ENCODE measurements at places on chromosomes 16 and 17.
A peak's percentile ranks its signal among the peaks of the same experiment; 100 is the strongest.

GRCh38 chr17:3817851-3818605 is 17.0 kb upstream of the ITGAE start:
- DNase-seq: no peak

DNA sequence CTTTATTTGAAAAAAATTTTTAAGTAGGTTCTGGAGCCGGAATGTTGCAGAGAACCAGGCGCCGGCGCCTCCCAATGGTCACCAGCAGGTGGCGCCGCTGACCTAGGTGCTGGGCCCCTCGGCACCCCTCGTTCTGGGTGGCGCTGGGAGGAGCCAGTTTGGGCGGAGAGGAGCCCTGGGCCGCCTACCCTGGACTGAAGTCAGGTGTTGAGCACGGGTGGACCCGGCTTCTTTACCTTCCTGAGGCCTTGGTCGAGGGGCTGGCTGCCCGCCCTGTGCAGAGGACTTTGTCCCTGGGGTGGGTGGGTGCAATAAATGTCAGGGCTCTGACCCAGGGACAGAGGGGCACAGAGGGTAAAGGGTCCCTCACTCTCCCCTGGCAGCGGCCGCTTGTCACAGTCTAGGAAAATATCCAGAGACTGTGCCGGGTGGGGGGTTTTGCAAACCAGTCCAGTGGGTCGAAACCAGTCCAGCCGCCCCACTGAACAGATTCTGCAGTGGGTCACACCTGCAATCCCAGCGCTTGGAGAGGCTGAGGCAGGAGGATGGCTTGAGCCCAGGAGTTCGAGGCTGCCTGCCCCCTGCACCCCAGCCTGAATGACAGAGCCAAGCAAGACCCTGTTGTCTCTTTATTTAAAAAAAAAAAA is 30.1 kb upstream of the TNFRSF13B start:
- peak; percentile 49 for DNase-seq

DNA sequence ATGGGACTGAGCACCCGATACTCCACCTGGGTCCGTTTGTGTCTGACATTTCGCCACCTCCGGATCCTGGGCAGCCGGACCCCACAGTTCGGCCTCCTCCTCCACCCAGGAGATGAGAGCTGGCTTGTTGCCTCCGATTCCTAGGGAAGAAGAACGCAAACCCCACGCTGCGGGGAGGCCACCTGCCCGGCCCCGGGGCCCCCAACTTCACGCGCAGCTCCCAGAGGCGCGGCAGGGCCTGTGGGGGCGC is 542 bp downstream of the ZNF764 start:
- DNase-seq: no peak

- no peak for DNase-seq
These were observed 34.4 kb downstream of the DNAH3 start for GRCh38 chr16:21116148-21116693.

- no peak for DNase-seq
These were observed 107.9 kb downstream of the AIPL1 start for GRCh38 chr17:6327007-6327406.

DNA sequence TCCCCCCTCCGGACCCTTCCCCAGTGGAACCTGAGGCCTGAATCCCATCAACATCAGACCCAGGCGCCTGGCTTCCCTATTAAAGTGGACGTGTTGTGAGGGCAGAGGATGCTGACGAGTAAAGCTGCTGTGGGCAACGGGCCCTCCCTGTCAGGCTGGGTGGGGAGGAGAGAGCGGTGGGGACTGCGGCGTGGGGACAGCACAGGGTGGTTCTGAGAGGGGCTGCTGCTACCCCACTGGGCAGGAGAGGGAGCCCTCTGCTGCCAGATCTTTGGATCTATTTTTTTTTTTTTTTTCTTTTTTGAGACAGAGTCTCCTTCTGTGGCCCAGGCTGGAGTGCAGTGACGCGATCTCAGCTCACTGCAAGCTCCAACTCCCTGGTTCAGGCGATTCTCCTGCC is 5.9 kb downstream of the CA5A start:
- no peak for DNase-seq

GRCh38 chr16:62954144-62955032 is 918.1 kb upstream of the CDH8 start:
- no peak for DNase-seq

DNA sequence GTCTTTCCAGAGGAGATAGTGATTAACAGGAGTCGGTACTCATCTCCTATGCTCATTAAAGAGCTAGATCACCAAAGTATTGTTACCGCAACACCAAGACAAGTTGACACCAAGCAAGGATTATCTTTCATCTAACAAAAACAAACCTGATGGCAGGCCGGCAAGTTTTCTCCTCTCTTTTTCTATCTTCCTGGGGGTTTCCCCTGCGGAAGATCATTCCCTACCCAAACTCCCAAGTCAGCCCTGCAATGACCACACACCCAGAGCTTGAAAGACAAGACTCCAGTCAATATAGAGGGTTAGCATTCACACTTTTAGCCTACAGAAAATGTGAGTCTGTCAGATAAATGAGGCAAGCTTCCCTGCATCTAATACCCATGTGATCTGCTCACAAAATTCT is 312.1 kb downstream of the SOX9 start:
- no peak for DNase-seq

DNA sequence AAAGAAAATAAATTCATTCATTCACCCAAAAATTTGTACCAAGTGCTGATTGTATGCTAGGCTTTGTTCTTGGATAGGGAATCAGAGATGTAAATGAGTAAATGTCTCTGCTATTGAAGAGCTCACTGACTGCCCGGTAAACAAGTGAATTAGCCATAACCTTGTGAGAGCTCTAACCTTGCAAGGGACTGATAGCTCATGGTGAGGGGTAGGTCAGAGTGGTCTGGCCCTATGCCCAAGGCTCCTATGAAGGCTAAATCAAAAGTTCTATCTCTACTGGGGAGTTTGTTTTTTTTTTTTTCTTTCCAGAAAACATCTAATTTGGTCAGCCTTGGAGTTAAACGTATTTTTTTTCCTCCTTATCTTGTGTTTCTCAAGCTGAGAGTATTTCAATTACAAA is 172.8 kb upstream of the CDH11 start:
- DNase-seq: no peak

GRCh38 chr17:2212400-2212981 is 91.1 kb downstream of the SMG6 start:
- DNase-seq: peak; percentile 88

DNA sequence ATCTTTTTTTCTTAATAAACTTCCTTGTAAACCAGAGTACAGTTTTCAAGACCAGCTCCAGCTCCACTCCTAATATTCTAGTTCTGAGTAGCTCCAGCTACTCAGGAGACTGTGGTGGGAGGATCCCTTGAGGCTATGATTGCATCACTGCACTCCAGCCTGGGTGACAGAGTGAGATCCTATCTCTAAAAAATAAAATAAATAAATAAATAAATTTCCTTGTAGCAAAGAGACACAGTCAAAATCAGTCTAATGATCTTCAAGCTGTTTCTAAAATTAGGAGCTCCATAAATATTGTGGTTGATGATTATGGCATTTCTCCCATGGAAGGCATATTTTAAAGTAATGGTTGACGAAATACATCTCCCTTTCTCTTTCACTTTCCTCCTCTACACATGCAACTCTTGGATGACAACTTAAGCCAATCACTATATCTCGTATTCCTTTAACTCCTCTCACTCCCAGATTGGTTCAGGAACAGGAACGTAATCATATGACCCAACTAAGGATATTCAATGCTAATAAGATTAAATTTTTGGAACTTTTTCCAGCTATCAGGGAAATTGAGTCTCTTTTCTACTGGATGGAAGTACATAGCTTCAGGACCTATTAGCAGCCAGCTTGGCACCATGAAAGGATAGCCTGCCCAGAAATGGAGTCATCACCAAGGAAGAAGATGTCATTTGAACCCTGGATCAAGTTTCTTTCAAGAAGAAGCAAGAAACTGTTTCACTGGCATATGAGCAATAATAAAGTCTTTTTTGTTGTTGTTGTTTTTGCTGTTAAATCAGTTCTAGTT is 42.1 kb upstream of the TAOK1 start:
- peak; percentile 36 for DNase-seq

GRCh38 chr16:12166271-12166670 is 189.7 kb downstream of the SNX29 start:
- DNase-seq: no peak

- no peak for DNase-seq
These were observed 119.3 kb upstream of the WSCD1 start for GRCh38 chr17:5950878-5951277.

DNA sequence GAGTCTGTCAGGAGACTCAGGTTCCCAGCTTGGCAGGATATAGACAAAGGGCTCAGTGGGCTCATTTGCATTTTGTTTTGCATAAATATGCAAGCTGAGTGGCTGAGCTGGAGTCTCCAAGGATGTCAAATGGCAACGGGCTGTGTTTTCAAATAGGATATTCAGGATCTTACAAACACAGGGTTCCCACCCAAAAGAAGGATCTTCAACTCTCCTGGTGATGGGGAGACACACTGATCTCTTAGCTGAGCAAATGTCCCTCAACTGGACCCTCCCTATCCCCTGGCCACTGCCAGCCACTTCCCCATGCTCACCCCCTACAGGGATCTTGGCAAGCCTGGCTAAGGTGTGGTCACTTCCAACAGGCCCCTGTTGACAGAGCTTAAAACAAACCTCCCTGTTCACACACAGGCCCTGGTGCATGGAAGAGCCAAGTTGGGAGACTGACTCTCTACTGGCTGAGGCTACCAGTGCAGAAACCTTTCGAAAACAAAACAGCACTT is 61.6 kb downstream of the SOX9 start:
- no peak for DNase-seq

GRCh38 chr16:57041182-57042156 is 50.9 kb upstream of the CPNE2 start:
- DNase-seq: no peak

DNA sequence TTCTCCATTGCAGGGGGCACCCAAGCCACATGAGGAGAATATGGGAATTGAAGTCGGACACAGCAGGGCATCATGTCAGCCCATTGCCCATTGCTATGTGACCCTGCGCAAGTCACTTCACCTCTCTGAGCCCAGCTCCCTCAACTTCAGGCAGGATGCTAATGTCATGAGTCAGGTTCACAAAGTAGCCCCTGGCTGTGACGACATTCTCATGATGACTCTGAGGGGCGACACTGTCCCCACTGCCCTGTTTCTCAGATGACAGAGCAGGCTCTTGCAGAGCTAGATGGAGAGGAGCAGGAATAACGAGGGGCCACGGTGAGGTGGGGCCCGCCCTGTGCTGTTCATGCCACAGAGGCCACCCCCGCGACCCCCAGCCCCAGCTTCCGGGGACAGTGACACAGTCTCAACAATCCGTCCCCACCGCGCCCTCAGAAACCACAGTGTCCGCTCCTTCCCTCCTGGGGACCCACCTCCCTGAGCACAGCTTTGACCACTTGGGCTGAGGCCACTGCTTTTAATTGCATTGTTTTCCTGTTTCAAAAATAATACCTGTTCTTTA is 13.2 kb upstream of the ZNF469 start:
- DNase-seq: no peak

DNA sequence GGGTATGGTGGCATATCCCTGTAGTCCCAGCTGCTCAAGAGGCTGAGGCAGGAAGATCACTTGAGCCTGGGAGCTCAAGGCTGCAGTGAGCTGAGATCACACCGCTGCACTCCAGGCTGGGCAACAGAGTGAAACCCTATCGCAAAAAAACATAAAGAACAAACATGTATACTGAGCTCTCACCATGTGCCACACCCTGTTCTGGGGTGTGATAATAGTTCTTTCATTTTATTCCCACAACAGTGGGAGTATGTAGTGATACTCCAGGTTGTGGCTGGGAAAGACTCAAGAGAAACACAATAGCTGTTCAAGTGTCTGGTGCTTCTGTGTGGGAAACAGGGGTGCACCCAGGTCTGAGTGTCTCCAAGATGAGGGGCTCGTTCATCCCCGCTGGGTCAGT is 90.7 kb downstream of the SOCS1 start:
- DNase-seq: no peak

GRCh38 chr16:53099318-53100130 is 44.7 kb downstream of the CHD9 start:
- DNase-seq: peak; percentile 92

DNA sequence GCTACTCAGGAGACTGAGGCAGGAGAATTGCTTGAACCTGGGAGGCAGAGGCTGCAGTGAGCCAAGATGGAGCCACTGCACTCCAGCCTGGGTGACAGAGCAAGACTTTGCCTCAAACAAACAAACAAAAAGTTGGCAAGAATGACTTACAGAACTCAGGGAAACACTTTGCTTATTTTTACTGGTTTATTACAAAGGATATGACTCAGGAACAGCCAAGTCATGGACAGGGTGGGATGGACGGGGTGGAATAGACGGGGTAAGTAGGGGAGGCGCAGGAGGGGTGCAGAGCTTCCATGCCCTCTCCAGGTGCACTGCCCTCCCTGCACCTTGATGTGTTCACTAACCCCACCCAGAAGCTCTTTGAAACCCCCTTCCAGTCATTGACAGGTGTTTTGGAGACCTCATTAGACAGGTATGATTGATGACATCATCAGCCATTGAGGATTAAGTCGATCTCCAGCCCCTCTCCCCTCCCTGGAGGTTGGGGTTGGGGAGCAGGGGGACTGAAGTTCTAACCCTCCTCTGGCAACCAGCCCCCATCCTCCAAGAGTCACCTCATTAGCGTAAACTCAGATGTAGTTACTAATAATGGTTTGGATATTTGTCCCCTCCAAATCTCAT is 41.3 kb upstream of the ZCCHC14 start:
- DNase-seq: no peak

DNA sequence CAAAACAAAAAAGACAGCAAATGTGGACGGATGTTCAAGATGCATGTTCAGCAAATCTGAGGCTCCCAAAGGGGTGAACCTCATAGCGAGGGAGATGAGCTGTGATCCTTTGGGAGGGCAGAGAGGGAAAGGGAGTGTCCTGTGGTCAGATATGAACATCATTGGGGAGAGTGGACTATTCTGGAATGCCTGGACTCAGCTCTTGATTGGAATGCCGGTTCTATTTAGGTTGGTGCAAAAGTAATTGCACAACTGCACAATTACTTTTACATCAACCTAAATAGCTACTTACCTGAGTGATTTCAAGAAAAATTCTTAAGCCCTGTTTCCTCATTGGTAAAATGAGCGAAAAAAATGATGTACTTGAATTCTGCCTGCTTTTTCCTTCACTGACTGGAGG is 89.6 kb downstream of the CACNG3 start:
- DNase-seq: no peak

DNA sequence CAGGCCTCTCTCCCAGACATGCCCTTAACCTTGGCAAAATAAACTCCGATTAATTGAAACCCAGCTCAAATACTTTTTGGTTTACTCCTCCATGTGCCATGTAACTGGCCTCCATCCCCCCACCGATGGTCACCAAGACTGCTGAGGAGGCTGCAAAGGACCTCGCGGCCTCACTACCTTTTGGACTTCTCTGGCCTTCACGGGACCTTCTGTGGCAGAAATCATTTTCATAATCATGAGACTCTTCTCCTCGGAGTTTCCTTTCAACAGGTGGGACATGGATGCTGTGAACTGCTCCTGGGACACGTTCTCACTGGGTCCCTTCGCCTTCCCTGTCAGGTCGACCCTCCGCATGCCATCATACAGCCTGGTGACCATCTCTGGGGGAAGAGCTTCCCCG is 9.0 kb downstream of the MEAK7 start:
- no peak for DNase-seq

Measured in fibroblast of gingiva (primary cell).